ENCODE measurements at places on chromosomes 5 and 9.

- peak; percentile 53 for DNase-seq
- H3K27me3 ChIP-seq = no peaks in the 10 kb centered on the region
- H3K4me3 ChIP-seq = peak overlapping the region; percentile 98
Measured at GRCh38 chr9:97632248-97632984, 752 bp downstream of the TSTD2 start.

- DNase-seq = no peak
- H3K27ac ChIP-seq = peak overlapping the region; percentile 98
- H3K4me1 ChIP-seq = peaks cover 61% of the 10 kb centered on the region
- no peaks in the 10 kb centered on the region for H3K27me3 ChIP-seq
- H3K36me3 ChIP-seq = no peaks in the 10 kb centered on the region
Measured at GRCh38 chr5:61407706-61408270, 75.7 kb downstream of the ZSWIM6 start.

GRCh38 chr9:130857864-130858738 is 23.0 kb downstream of the ABL1 start:
- peaks cover 38% of the 10 kb centered on the region for H3K36me3 ChIP-seq
- H3K27ac ChIP-seq = peak overlapping the region; percentile 69
- H3K4me3 ChIP-seq = no peak overlapping the region
- no peak for DNase-seq

GRCh38 chr5:94469894-94470329 is 148.5 kb downstream of the KIAA0825 start:
- H3K4me1 ChIP-seq = peaks cover 10% of the 10 kb centered on the region
- DNase-seq = no peak

GRCh38 chr5:140488914-140489313 is 58.5 kb upstream of the EIF4EBP3 start:
- H3K4me1 ChIP-seq = no peaks in the 10 kb centered on the region
- H3K4me3 ChIP-seq = no peak overlapping the region
- no peak for DNase-seq
- no peaks in the 10 kb centered on the region for H3K27me3 ChIP-seq
- H3K27ac ChIP-seq = no peak overlapping the region
- H3K36me3 ChIP-seq = peaks cover 31% of the 10 kb centered on the region

GRCh38 chr5:25056836-25057235 is 412.1 kb upstream of the CDH10 start:
- H3K36me3 ChIP-seq = no peaks in the 10 kb centered on the region
- H3K27me3 ChIP-seq = no peaks in the 10 kb centered on the region
- H3K27ac ChIP-seq = no peak overlapping the region
- no peak for DNase-seq
